ENCODE measurements at places on chromosomes 4 and X.

DNA sequence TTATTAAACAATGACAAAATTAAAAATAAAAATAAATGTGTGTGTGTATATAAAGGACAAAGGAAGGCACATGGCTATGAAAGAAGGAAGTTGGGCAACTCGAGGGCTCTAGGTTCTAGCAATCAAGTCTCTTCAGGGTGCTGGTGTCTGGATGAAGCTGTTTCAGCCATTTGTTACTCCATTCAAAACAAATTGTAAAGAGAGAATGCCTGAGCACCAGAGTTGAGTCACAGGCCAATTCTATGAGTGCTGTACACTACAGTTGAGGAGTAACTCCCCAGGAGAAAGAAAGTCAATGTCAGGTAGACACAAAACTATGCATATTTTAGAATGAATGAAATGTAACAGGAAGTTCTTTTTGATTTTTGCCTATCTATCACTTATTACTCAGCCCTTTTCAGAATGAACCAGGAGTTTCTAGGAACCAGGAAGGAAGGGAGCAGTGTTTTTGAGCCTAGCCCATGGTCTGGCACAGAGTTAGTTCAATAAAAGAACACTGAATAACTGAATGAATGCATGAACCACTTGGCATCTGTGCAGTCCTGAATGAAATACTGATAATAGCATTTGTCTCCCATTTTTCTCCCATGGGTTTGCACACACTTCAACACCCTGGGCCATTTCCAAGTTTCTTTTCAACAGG is 151.7 kb upstream of the CPEB2 start:
- no peak for DNase-seq

- DNase-seq, result no peak
These were observed 86.0 kb upstream of the GIMD1 start for GRCh38 chr4:106454581-106454980.

DNA sequence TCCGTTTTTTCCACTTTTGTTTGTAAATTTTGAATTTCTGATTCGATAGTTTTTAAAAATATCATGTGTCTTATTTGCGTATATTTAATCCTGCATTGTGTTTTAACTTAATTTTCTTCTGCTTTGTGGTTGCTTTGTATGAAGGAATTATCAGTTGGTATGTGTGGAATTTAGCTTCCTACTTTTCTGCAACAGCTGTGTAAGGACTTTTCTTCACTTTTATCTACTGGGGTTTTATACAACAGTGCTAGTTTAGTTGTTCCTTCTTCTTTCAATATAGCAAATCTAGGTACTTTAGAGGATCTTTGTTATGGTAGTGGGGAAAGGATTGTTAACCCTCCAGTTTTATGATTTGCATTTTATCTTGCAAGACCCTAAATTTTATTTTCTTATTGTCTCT is 410.3 kb downstream of the CCSER1 start:
- DNase-seq, result no peak

DNA sequence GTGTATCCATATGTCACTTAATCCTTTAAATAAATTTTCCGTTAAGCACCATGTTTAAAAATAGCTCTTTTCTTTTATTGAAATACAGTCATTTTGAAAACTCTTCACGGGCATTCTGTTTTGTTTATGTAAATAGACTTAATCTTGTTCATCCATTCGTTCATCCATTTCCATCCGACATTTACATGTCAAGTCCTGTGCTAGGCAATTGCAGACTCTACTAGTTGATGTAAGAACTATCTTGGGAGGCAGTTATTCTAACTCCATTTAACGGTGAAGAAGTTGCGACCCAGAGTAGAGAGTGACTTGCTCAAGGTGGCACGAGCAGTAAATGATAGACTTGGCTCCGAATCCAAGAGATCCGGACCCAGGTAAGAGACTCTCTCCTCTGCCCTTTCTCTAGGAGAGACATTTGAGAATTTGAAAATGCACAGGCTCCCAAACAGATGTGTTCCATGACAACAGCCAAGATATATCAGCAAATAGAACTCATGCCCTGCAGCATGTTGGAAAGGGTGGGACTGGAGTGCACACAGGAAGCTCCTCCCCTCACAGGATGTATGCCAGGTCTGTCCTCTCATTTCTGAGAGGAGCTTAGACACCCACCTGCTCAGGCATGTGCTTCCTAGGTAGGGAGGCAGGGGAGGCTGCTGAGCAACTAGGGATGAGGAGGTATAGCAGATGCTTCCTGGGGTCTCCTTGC is 64.5 kb downstream of the DRD5 start:
- DNase-seq, result no peak

GRCh38 chr4:189974056-189974455 is 33.4 kb downstream of the FRG1 start:
- DNase-seq, result no peak

GRCh38 chr4:76813070-76813469 is 84.9 kb downstream of the SOWAHB start:
- no peak for DNase-seq

DNA sequence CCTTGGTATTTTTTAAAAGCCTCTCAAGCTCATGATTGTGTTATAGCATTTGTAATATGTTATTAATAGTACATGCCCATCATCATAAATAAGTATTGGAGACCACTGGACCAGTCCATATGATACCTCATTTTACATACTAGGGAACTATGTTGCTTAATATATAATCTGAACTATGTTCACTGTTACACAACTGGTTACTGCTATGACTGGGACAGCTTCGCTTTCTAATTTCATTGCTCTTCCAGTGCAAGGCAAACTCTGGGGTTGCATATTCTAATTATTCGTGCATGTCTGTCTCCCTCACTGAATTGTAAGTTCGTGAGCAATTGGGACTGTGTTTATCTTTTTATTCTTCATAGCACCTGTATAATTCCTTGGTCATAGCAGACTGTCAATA is 330.5 kb downstream of the RAPGEF2 start:
- no peak for DNase-seq

- no peak for DNase-seq
These were observed 146.3 kb upstream of the LEF1 start for GRCh38 chr4:108314900-108315589.

GRCh38 chr4:79198951-79199587 is 126.8 kb downstream of the NAA11 start:
- DNase-seq, result no peak

GRCh38 chr4:168632301-168632725 is 135.5 kb downstream of the PALLD start:
- no peak for DNase-seq

DNA sequence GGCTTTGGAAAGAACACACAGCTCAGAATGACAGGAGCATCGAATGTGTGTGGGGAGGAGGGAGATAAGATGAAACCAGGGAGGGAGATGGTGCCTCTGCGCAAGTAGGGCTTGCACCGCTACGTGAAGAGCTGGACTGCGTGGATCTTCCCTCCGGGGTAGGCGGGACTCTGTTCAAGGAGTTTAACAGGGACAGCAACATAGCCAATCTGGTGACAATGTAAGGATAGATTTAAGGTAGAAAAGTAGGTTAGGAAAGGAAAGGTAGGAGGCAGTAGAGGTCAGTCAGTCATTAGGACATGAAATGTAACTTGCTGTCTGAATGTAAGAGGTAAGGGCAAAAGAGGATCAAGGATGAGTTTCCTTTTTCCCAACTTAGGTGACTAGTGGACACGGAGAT is 152.5 kb downstream of the DCTD start:
- no peak for DNase-seq

GRCh38 chrX:133594156-133594555 is 178.9 kb upstream of the GPC4 start:
- no peak for DNase-seq

DNA sequence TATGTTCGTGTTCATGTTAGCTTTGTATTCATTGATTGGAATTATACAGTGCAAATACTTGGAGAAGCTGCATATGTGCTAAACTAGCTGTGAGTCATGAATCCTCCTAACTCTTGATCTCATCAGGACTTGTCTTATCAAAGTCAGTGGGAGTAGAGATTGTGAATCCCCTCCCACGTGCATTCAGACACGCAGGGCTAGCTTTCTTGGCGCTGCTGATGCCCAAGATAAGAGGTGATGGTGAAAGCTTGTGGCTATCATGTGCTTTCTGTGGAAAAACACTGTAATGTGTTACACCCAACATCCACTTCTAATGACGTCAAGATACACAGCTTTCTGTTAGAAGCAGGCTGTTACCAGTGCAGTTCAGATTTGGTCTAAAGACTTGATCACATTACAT is 348.7 kb upstream of the HAND2 start:
- no peak for DNase-seq

- DNase-seq, result no peak
These were observed 11.3 kb downstream of the TDO2 start for GRCh38 chr4:155914782-155915181.

- DNase-seq, result no peak
These were observed 113.3 kb downstream of the PDS5A start for GRCh38 chr4:39864391-39864790.

DNA sequence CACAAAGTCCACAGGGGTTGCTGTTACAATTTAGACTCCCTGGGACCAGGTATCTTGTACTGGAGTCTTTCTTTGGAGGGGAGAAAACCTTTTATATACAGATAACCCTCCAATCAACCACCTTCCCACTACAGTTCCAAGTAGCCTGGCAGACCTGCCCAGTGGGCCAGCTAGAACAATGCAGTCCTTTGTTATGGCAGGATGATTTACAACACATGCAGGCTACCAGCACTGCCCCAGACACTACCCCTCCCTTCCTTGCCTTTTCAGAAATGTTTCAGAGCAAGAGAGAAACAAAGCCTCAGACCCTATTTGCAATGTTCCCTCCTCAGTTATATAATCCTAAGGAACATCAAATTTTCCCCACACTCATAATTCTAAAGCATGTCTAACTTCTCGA is 11.1 kb downstream of the RASL11B start:
- DNase-seq, result no peak

Data from substantia nigra (tissue), 51 donors.